ENCODE measurements at places on chromosomes 3 and 15.

DNA sequence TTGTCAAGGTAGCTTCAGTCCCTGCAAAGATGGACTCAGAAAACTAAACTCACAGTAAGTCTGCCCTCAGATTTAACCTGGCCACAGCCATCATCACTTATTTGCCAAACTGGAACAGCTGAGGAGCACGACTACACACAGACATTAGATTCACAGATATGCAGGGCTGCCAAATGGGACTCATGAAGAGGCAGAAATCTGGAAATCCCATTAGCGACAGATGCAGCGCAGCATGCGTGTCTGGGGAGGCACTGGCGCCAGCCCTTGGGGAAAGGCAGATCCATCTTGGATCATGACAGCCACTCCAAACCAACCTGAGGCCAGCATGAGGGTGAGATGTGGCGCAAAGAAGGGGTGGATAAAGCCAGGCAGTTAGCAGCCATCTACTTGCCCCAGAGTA lies 160.7 kb upstream of the TSC22D2 start:
- no peak for DNase-seq

DNA sequence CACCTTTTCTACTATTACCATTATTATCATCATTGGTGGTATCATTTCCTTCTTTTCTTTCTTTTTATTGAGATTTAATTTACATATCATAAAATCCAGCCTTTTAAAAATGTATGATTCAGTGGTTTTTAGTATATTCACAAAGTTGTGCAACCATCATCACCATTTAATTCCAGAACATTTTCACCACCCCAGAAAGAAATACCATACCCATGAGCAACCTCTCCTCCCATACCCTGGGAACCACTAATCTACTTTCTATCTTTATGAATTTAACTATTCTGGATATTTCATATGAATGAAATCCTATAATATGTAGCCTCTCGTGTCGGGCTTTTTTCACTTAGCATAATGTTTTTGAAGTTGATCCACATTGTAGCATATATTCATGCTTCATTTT lies 29.1 kb downstream of the AAGAB start:
- no peak for DNase-seq

GRCh38 chr15:70269991-70270751 lies 172.5 kb upstream of the TLE3 start:
- no peak for DNase-seq

DNA sequence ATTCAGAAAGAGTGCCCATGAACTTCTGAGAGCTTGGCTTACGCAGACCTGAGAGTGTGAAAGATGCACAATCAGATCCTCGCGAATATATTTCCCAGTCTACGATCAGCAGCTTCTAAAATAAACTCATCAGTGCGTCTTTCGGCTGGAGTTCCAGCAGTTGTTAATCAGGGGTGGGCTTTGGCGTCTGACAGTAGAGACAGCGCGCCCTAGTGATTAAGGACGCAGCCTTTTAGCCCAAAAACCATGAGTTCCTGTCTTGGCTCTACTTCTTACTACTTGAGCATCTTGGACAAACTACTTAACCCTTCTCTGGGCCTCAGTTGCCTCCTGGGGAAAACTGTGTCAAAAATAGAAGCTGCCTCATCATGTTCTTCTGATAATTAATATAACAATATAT lies 15.8 kb upstream of the ARRDC4 start:
- no peak for DNase-seq

- DNase-seq, result no peak
These were observed 14.4 kb downstream of the EFCC1 start for GRCh38 chr3:129015388-129016105.

- DNase-seq, result no peak
These were observed 3.2 kb upstream of the TEX9 start for GRCh38 chr15:56361987-56362386.
